Stimulated activated CD4-positive, alpha-beta T cell treated with anti-CD3 and anti-CD28 coated beads, Interleukin-4, amount 100 ng/mL, for 4 hours (primary cell): ENCODE measurements at places on chromosomes 7 and 10.

DNA sequence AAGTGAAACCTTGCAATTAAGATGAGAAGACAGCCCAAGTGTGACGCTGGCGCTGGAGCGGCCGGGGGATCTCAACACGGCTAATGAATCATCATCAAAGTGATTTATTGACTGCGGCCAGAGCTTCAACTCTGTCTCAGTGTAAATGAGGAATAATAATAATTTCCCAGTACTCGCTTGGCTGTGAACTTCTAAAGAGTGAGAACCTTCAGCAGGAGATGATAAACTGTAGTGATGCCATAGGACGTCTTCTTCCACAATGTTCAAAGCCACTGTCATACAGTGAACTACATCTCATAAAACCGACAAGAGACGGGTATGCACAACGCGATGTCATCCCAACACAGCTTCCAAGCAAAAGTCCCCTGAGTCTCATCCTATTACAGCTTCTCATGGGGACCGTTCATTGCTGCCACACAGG lies 123.6 kb upstream of the NOBOX start:
- DNase-seq = no peak

DNA sequence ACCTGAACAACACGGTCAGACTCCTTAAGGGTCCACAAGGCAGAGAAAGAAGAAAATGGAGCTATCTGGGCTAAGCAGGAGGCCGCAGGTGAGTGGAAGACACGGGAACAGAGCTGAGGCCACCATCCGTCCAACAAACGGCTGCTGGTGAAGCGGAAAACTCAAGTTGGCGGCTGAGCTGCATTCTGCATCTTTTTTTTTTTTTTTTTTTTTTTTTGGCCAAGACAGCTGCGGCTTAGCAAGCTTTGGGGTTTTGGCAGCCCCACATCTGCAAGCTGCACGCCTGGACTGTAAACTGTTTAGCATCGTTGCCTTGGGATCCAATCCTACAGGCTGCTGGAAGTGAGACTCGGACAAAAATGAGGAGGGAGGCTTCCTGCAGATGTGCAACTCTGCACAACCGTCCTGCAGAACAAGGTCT lies 37.4 kb downstream of the RGS10 start:
- no peak for DNase-seq

- no peak for DNase-seq
Measured at GRCh38 chr10:1846032-1846431, 108.7 kb upstream of the ADARB2 start.

- DNase-seq = no peak
Measured at GRCh38 chr7:21934808-21935207, 10.9 kb downstream of the CDCA7L start.

GRCh38 chr10:94268652-94269051 lies 94.1 kb downstream of the NOC3L start:
- no peak for DNase-seq

DNA sequence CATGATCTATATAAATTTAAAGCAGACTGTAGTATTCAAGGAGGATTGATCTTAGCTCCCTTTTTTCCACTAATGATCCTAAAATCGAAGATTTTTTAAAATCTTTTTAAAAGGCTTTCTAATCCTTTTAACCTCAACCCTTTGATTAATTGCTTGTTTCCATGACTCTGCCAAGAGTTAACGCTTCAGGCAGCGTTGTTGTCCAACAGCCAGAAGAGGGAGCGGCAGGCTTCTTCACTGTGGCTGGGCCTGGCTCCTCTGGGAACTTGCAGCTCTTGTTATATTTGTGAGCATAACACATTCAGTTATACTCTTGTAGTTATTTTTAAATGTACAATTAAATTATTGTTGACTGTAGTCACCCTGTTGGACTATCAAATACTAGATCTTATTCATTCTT lies 26.3 kb downstream of the CRCP start:
- no peak for DNase-seq

DNA sequence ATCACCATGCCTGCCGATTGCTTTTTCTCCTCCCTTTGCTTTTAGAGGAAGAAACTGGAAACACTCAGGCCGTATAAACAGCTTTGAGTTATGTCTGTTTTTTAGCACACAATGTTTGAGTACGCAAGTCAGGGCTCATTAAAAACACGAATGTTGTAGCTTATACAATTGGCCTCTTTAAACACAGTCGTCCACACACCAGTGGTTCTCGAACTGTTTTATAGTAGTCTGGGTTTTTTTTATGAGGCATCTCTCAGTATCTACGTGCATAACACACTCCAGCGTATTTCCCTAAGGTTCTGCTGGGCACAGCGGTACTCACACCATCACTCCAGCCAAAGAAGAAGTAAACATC lies 13.4 kb upstream of the CARD11 start:
- no peak for DNase-seq

DNA sequence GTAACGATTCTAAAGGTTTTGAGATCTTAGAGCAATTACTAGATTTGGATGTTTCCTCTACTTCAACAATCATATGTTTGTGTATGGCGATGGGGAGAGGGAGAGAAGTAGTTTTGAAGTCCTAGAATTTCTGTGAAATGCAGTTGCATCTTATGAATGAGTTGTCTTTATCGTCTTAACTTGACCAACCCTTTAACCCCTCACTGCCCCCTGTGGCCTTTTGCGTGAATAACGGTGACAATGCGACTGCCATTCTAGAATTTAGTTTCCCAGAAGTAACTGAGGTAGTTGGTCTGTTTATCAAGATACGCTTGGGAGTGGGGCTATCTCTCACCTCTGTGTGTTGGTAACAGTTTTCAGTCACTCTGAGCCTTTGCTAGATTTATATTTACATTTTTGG lies 204.6 kb downstream of the HDAC9 start:
- no peak for DNase-seq

- DNase-seq = no peak
Measured at GRCh38 chr7:107856806-107857540, 34.0 kb upstream of the DLD start.

- no peak for DNase-seq
Measured at GRCh38 chr7:2041496-2042367, 191.0 kb downstream of the MAD1L1 start.

GRCh38 chr7:157429680-157430224 lies 92.9 kb downstream of the DNAJB6 start:
- DNase-seq = no peak

DNA sequence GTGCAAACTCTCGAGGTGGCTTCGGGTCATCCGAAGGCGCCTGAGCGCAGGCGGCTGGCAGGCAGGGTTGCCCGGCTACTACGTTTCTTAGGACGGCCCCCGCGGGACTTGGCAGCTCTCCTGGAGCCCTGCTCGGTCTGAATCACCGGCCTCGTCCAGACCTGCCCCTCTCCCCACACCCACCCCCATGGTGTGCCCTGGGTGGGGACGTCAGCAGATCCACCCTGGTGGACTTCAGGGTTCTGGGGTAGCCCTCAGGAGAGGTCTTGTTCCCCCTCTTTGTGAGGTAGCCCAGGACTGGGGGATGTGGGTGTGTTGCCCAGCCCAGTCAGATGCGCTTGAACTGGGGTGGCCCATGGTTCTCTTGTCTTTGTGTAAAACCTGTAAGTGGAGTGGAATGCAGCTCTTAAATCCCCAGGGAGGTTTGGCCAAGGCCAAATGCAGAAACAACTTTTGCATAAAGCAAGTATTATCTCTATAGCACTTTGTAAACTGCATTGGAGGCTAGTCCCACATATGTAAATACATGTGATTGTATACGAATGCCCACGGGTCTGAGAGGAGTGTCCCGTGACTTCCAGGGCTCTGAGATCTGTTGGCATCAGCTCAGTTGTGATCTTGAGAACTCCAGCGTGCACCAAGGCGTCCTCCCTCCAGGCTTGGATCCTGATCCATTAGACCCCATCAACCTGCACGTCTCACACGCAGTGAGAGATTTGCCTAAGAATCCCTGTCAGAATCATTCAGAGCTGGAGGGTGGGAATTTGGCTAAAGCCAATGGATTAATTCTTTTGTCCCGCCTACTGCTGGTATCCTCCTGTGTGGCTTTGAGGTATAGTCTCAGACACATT lies 1.8 kb downstream of the PFKFB3 start:
- no peak for DNase-seq

- no peak for DNase-seq
Measured at GRCh38 chr7:12942609-12943008, 255.2 kb downstream of the ARL4A start.

DNA sequence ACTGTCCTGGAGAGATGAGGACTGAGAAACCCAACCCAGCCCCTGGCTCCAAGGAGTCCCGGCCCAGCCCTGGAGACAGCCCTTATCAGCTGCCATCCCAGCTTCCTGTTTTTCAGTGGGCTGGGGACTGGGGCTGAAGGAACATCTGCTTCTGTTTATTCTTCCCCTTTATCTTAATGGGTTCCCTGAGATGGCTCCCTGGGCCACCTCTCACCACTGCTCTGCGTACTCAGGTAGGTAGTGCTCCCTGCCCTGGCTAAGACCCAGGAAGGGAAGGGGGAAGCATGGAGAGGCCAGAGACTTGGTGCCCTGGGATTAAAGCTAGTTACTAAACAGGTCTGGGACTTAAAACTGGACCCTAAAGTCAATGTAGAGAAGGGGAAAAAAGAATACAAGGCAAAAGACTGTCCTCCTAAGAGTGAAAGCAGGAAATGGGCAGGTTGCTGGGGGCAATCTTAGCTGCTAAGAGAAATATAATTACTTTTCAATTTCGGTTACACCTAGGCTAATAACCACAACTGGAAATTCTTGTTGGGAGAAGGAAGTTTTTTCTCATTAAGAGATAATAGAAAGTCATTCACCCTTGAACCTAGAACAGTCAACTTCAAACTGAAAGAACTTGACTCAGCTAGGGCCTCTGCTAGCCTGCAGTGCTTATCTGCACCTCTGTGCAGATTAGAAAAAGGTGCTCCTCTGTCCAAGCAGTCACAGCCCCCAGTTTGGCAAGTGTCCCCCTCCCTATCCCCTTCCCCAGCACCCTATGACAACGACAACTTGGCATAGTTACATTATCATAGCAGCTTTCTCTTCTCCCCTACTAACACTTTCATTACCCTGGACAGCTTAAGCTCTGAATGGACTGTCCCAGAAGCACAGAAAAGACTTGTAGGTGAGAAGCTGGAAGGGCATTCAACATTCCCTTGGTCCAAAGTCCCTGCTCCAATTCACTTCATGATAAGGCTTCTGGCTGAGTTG lies 65.6 kb upstream of the KDM7A start:
- DNase-seq = no peak

GRCh38 chr7:150996376-150997074 lies 5.7 kb downstream of the NOS3 start:
- no peak for DNase-seq

DNA sequence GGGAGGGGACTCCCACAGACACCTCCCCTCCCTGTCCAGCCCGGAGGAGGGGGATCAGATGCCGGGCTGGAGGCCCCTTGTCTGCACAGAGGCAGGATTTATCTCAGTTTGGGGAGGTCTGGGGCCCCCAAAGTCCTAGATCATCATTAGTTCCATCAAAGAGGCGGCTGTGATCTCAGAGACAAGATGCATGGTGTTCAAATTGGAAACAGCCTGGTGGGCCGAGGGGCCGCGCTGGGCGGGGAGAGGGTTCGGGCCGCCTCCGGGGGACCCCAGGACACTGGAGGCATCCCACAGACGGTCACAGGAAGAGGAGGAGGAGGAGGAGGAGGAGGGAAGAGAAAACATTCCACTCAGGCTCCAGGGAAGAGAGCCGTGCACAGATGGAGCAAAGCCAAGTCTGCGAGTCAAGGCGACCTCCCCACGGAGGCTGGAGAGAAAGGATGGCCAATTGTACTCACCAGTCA lies 69.5 kb upstream of the CUX1 start:
- no peak for DNase-seq

DNA sequence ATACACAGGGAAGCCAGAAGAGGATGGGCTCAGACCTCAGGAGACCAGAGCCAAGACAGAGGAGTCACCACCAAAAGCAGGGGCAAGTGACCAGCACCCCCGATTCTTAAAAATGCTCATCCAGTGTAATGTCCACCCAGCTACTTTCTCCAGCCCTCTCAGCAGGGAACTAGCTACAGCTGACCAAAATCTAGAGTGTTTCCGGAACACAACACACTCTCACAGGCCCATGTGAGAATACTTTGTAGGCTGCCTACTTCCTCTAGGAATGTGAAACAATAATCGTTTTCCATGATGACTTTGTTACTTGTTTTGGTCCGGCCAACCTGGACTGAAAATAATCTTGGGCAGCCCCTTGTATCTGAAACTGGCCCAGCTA lies 14.5 kb downstream of the PSAP start:
- no peak for DNase-seq

- DNase-seq = no peak
Measured at GRCh38 chr10:131568866-131569265, 257.3 kb upstream of the TCERG1L start.

DNA sequence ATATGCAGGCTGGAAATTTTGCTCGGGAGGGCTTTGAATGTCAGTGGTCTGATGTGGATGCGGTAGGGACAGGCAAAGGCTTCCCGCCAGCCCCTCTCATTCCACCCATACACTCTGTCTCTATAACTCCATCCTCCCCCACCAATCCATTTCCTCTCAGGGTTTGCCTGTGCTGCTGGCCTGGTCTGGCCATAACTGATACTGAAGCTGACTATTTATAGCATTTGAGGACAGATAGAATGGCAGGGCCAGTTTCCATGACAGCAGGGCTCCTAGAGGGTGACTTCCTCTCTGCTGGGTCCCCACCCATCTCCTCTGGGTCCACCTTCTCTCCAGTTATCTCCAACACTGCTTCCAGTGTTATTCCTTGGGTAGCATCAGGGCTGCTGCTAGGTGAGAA lies 6.6 kb upstream of the PDLIM1 start:
- DNase-seq = no peak

DNA sequence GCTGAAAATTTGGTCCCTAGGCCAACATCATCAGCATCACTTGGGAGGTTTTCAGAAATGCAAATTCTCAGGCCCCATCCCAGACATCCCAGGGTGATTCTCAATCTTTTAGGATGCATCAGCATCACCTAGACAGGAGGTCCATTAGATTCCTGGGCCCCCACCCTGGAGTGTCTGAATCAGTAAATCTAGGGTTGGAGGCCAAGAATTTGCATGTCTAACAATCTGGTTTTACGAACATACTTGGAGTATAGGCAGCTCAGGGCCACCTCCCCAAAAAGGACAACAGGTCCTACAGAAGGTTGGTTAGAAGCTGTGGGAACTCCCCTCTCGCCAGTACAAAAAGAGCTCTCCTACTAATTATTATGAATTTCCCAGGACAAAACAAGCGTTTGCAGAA lies 15.5 kb downstream of the ZC3HAV1 start:
- no peak for DNase-seq

DNA sequence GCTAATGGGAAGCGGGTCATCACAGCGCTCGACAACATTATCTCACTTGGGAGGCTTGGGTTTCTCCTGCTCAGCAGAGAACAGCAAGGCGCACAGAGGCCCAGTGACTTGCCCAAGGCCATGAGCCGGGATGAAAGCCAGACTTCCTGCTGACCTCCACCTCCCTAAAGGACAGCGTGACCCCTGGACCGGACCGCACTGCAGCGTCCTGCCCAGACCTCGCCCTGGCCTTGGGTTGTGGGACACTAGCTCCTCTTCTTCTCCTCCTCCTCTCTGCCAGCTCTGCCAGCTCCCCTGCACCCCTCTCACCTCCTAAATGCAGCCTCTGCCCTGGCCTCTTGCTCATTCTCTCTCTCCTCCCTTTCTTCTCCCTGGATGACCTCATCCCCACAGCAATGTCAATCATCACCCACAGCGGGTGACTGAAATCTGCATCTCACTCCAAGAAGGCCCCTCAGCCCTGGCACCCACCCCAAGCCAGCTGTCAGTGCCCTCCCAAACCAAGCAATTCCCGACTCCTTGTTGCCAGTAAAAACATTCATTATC lies 19.4 kb downstream of the SPOCK2 start:
- DNase-seq = no peak
